ENCODE measurements at places on chromosomes 2 and 18.
A peak's percentile ranks its signal among the peaks of the same experiment; 100 is the strongest.

DNA sequence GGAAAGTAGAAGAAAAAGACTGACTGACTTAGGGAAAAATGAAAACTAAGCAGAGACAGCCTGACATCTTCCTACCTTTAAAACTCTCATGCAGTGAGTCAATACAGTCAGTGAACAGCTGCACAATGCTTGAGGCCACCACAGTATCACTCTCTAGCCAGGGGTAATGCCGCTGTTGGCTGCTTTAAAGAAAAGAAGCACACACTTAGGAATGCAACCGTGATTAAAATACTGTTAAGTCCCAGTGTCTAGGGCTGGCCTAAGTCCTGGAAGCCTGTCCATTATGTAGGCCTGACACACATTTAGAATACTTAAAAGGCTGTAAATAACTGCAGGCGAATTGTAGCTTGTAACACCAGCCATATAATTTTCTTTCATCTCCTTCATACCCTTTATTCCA, 50.7 kb downstream of the SIGLEC15 start:
- no peak for DNase-seq

DNA sequence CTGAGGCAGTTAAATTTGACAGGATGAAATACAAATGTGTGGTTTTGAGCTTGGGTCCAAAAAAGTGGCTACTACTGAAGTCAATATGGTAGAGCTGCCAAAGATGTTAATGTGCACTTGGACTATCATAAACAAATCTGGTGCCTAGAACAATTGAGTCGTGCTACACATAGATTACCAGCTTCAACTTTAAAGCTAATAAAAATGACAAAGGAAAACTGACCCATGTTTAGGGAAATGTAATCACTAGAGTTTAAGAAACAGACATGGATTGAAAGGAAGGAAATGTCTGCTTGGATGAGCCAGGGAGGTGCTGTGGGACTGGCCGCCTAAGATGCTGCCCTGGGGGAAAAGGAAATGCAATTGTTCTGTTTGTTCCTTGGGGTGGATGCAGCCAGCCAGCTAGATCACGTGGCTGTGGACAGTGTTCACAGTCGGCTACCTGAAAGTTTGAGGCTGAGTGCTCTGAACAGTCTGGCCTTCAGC, 36.6 kb downstream of the CYB5A start:
- no peak for DNase-seq

- DNase-seq: no peak
These were observed 7.8 kb upstream of the ARMC9 start for GRCh38 chr2:231190531-231191197.

- DNase-seq: no peak
These were observed 44.5 kb downstream of the CYP26B1 start for GRCh38 chr2:72103161-72103560.

- DNase-seq: peak; percentile 15
These were observed 65.8 kb downstream of the SUMO1 start for GRCh38 chr2:202172439-202173211.
